ENCODE measurements at places on chromosomes 3 and 15. TPM values are rescaled to one million over a fixed set of nuclear protein-coding genes. Genes with fewer than 3 reads are reported as not detected.

DNA sequence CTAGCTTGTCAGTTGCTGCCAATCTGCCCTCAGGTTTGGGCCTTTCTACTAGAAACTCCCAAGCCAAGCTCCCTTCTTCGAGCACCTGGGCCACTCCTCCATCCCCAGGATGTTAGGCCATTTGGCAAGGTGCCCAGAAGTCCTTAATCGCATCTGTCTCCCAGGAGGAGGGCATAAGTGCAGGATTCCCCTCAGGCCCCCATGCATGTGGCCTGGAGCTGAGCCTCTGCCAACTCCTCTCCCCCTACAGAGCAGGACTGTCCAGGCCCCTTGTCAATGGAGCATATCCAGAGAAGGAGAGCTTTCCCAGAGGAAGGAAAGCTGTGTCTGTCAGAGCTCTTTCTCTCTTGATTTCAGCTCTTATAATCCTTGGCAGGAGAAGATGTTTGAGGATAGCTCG is 182.6 kb upstream of the ROPN1 start:
- peaks cover 3% of the 10 kb centered on the region for H3K36me3 ChIP-seq
- H3K27ac ChIP-seq: no peak overlapping the region
- H3K4me3 ChIP-seq: no peak overlapping the region
- H3K4me1 ChIP-seq: peaks cover 3% of the 10 kb centered on the region
- DNase-seq: no peak

DNA sequence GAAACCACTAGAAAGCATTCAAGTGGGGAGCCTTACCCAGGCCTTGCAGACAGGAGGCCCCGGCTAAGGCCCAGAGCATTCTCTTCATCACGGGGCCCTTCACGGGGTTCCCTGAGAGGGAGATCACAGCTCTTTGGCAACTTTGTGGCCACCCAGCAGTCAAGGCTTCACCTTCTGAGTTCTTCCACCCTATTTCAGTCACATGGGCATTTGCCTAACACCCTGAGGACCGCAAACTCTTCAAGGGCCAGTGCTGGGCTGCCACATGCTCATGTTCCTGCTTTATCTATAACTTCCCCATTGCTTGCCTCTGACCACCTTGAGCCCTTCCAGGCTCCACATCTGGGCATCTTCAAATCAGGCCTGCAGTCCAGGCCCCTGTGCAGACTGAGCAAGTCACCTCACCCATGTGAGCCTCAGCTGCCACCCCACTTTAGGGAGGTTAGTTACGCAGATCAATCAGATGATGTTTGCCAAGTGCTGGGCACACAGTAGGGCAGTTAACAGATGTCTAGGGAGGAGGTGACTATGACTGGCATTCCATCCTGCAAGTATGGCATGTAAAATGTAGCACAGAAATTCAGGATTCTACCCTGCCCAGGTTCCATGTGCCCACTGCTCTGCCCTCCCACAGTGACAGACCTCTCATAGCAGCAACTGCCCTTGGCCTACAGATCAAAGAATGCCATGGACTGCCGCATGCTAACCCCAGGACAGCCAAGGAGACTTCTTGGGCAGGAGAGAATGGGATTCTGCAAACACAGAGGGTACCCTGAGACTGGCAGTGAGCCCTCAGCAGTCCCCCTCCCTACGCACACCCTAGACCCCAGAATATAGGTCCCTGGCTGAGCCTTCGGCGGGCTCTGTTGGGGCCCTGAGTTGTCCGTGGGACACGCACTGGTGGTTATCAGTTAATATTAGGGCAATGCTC is 37.6 kb upstream of the ZNF710 start:
- H3K4me1 ChIP-seq: peaks cover 3% of the 10 kb centered on the region

Gene GOLGA8T
- total RNA-seq: not detected

DNA sequence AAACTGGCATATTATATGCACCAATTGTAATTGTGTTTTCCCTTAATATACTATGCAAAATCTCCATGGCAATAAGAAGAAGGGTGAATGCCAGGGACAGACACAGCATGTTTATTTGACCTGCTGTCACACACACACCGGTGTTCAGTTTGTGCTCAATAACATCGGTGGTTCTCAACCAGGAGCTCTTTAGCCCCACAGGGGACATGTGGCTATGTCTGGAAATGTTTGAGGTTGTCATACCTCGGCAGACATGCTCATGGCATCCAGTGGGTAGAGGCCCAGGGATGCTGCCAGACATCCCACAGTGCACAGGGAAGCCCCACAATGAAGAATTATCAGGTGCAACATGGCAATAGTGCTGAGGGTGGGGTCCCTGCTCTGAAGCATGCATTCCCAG is 38.2 kb downstream of the GLB1 start:
- peaks cover 43% of the 10 kb centered on the region for H3K36me3 ChIP-seq
- DNase-seq: no peak
- H3K4me1 ChIP-seq: peaks cover 5% of the 10 kb centered on the region
- no peaks in the 10 kb centered on the region for H3K27me3 ChIP-seq
- H3K27ac ChIP-seq: no peak overlapping the region

All from chondrocyte (in vitro differentiated cells).